ENCODE measurements at places on chromosomes 3 and 15.

GRCh38 chr15:58760385-58761009 is 10.6 kb upstream of the MINDY2 start:
- no peak for DNase-seq

DNA sequence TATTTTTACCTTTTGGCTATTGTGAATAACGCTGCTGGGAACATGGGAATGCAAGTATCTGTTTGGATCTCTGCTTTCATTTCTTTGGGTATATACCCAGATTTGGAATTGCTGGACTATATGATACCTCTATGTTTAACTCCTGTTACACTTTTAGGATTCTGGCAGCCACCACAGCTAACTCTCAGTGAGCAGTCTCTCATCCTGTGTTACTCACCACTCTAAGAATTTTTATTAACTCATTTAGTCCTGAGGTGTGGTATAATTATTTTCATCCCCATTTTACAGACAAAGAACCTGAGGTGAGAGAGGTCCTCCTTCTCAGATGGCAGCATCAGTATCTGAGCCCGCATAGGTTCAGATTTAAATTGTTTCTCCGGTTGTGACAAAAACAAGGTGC is 1.1 kb downstream of the SPATA12 start:
- no peak for DNase-seq

GRCh38 chr15:42845581-42845980 is 75.0 kb downstream of the TTBK2 start:
- DNase-seq, result no peak

DNA sequence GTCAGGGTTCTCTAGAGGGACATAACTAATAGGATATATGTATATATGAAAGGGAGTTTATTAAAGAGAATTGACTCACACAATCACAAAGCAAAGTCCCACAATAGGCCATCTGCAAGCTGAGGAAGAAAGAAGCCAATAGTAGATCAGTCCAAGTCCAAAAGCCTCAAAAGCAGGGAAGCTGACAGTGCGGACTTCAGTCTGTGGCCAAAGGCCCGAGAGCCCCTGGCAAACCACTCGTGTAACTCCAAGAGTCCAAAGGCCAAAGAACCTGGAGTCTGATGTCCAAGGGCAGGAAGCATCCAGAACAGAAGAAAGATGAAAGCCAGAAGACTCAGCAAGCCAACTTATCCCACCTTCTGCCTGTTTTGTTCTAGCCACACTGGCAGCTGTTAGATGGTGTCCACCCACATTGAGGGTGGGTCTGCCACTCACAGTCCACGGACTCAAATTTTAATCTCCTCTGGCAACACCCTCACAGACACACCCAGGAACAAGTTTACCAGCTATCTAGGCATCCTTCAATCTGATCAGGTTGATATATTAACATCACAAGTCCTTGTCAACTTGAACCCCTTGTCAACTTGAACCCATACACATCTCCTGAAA is 54.2 kb upstream of the ACAD9 start:
- DNase-seq, result peak; percentile 46

DNA sequence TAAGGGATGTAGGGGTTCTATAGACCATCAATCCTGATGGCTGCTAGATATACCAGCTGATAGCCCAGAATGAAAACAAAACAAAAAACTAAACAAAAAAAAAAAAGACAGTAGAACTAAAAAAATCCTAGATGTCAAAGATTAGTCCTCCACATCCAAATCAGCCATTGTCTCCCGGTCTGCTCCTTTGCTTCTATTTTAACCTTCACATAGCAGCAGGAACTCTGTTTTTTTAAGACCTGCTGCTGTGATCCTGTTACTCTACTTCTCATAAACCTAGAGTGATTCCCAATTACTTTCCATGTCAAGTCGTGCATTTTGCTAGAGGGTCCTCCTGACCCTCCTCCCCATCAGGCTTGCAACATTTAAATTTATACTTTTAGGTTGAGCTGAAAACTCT is 2.5 kb downstream of the IFT122 start:
- no peak for DNase-seq

DNA sequence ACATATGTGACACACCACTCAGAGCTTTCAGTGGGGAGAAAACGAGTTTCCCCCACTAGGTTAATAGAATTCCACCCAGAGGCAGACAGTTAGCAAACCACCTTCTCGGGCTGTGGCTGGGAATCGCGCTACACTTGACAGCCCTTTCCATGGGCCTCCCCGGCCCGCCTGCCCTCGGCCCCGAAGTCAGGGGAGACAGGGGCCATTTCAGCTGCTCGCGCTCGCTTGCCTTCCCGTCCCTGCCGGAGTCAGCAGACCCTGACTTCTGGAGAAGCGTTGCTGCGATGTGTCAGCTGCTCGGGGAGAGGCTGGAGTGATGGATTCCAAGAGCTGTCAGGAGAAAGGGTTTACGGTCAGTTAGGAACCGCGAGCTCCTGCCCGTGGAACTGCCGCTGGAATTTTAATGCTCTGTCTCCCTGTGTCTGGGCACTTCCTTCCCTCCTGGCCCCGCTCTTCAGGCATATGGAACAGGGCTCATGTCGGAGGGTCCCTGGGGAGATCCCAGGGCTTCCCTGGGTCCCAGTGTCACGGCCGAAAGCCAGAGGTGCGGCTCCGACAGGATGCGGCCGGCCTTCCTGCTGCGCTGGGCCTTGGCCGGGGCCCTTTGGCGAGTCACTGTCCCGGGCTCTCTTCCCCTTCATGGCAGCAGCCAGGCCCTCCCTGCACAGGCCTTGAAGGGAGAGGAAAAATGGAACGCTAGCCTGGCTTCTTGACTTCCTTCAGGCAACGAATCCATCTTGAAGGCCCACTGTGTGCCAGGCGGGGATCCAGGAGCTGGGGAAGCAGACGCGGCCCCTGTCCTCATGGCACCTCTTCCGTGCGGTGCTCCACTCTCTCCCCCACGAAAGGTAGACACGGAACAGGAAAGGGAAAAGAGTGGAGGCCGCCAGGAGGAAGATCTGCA is 38.4 kb upstream of the VPS8 start:
- DNase-seq, result no peak

DNA sequence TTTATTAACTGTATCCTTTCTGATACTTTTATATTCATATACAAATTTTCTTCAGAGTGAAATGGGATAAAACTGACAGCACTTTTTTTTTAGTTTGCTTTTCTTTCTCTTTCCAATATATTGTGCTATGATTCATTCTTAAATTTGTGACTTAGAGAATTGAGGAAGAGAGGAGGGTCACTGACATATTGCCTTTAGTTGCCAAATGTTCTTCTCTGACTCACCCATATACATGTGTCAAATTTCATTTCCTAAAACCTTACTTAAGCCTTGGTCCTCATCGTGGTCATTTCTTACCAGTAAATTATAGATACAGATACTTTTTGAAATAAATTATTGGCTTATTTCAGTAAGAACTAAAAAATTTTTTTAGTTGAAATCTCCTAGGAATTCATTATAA is 53.9 kb downstream of the CLASP2 start:
- DNase-seq, result peak; percentile 2

DNA sequence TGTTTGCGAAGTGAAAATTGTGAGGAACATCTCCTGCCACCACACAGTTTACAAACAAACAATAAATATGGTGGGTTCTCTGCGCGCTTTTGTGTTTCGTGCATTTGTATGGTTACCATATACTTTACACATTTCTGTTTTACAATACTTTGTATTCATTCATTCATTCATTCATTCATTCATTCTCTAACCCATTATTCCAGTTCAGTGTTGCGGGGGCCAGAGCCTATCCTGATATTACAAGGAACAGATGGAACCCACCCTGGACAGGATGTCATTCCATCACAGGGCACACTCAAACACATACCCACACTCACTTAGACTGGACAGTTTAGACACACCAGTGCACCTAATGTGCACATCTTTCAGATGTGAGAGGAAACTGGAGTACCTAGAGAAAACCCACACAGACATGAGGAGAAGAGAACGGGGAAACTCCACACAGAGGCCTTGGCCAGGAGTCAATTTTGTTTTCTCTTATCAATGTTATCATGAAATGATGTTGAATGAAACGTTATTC is 160.5 kb downstream of the FNDC3B start:
- no peak for DNase-seq

DNA sequence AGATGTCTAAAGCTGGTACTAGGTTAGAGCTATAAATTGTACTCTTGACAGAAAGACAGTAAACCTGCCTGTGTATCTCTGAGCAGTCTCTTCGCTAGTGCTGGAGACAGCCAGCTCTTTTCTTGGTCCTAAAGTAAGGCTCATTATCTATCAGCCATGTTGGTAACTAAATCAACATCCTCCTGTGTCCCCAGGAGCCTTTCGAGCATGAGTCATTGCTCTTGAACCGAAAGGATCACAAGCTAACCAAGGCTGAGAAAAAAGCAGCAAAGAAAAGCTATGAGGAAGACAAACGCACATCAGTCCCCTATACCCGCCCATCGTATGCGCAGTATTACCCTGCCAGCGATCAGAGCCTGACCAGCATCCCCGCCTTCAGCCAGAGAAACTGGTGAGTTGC is 25.0 kb upstream of the TEX264 start:
- DNase-seq, result no peak

- no peak for DNase-seq
Measured at GRCh38 chr3:69129531-69129930, 7.1 kb upstream of the LMOD3 start.

GRCh38 chr3:147049305-147049704 is 357.0 kb downstream of the ZIC4 start:
- no peak for DNase-seq

DNA sequence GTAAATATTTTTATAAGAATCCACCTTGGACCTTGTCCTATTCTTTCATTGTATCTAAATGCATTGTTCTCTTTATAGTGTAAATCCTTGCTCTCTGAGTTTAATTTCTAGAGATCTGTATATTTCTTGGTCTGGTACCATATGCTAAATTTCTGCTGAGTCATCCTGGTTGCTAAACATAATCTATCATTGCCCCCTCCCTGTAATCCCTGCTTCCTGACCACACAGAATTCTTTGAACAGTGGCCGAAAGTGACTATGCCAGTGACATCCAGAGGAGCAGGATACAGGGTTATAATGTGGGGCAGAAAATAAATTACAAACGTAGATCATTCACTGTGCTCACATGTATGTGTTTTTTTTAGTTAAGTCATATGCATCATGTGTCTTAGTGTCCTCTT is 143.1 kb downstream of the DIPK2A start:
- DNase-seq, result peak; percentile 11

GRCh38 chr3:77427528-77427927 is 387.6 kb downstream of the ROBO2 start:
- no peak for DNase-seq

GRCh38 chr15:44811337-44811736 is 75.0 kb downstream of the TRIM69 start:
- DNase-seq, result no peak

DNA sequence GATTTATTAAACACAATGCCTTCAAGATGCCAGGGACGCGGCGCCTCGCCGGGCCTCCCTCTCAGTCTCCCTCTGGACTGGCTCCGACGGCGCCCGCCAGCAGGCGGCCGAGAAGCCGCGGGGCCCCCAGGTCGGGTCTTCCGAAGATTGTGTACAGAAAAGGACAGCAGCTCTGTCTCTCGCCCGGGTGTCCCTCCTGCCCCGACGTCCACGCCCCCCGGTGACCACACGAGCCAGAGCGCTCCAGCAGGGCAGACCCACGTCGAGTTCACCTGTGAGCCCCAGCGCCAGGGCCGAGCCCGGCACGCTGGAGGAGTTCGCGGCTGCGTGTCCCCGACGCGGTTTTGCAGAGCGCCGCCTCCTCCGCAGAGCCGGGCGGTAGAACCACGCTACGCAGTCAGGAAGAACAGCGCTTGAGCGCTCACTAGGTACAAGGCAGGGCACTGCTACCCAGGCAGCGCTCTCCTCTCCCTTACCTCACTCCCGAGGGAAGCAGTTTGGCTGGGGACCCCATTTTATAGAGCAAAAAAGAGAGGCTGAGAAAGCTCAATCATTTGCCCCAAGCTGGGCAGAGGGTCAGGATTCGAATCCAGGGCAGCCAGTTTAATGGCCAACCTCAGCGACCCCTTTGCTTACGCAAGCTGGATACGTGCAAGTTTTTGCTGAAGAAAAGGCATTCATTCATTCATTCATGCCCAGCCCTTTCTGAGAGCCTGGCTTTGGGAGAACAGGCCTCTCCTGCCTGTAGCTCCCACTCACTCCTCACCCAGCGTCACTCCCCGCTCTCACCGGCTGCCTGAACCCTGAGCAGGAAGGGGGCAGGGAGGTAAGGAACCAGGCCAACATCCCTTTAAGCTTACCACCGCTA is 3.0 kb upstream of the TLE3 start:
- DNase-seq, result peak; percentile 79

DNA sequence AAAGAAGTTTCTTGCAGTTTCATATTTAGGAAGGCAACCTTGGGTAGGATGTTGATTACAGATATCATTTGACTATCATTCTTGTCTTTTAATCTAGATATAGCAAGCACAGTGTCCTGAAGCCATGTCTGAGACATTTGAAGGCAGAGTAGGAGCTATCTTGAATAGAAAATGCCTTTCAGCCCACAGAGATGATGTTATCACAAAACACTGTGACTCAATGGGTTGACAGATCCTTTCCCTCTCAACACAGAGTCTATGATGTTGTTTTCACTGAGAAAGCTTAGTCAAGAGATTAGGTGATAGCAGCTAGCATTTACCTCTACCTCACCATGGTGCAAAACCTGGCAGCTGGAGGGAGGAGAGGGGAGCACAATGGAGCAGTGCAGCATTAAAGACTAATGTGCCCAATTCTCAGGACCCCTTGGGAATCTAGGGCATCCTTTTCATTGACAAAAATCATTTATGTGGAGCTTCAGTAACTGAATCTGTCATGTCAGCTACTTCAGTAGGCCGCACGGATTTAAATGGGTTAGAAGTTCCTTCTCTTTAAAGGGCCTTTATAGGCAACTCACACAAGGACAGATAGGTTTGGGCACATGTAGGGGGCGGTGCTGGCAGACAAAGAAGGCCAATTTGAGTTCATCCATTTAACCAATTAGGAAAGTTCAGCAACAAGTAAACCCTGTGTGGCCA is 121.8 kb downstream of the AGBL1 start:
- DNase-seq, result no peak

All from erythroblast (primary cell).